ENCODE measurements at places on chromosomes 16 and 17.

DNA sequence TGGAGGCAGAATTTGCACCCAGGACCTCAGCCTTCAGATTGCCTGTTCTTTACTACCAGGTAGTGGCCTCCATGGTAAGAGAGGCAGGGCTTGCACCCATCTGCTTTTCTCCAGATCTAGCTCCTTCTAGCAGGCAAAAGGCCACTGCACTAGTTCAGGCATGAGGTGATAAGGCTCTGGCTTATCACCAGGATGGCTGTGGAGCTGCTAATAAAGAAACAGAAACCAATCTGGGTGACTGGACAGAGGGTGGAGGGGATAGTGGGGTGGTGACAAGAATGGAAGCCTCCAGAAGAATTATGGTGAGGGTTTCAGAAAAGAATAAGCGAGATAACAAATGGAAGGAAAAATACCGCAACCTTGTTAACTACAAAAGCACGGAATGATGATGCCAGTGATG, 15.5 kb upstream of the SUPT4H1 start:
- no peak for DNase-seq

- DNase-seq, result no peak
Observed at GRCh38 chr16:85524365-85524629, 88.8 kb upstream of the GSE1 start.

DNA sequence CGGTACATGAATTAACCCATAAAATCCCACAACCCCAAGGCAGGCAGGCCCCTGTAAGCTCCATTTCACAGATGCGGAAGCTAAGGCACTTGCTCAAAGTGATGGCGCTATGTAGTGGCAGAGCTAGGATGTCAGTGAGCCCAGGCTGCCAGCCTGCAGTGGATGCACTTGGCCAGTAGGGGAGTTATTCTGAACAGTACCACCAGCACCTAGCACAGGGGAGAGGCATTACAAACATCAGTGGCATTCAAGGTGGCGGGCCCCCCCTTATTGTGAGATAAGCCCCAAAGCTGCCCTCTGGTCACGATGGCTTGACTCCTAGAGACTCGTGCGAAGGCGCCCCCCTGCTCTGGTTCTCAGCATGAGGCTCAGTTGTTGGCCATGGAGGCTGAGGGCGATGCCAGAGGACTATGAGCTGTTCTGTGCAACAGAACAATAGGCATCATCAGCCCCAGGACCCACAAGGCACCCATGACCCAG, 33.8 kb downstream of the GTF3C1 start:
- peak; percentile 37 for DNase-seq

GRCh38 chr17:44079877-44080821, 9.6 kb downstream of the G6PC3 start:
- DNase-seq, result no peak

GRCh38 chr17:20922128-20922670, 120.6 kb downstream of the USP22 start:
- no peak for DNase-seq

DNA sequence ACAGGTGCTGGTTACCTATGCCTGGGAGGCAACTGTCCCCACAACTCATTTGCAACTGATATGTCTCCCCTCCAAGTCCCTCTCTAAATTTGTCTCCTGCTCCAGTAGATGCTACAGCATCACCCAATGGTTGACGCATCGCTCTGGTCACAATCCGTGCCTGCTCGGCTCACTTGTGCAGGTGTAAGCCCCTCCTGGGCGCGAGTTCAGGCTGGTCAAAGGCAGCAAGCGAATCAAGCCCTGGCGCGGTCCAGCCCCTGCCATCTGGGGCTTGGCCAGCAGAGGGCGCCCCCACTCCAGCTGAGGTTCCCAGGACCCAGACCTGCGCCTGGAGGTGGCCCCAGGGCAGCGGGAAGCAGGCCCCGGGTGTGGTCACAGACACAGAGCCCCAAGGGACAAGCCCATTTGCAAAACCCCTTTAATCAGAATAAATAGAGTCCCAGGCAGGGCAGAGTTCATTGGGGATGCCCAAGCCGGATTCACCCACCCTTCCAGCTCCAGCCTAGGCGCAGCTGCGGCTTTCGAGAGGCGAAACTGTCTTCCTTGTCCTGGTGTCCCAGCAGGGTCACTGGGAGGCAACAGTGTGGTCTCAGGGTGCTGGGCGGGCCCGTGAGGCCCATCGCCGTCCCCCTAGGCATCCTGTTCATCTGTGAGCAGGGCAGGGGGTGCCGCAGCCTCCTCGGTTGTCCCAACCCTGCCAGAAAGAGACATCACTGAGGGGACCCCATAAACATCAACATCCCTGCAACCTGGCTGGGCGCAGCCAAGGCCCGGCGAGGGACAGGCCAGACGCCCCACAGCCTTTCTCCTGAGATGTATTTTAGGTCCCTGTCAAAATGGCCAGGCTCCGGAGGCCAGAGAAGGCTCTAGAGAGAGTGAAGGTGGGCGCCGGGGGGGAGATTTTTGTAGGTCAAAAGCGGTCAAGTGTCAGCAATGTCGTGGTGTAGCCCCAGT, 15.8 kb downstream of the TMC6 start:
- peak; percentile 89 for DNase-seq

- DNase-seq, result no peak
Observed at GRCh38 chr16:23175651-23176050, 6.9 kb upstream of the SCNN1G start.

- DNase-seq, result no peak
Observed at GRCh38 chr17:76234354-76234679, 6.0 kb downstream of the RNF157 start.

DNA sequence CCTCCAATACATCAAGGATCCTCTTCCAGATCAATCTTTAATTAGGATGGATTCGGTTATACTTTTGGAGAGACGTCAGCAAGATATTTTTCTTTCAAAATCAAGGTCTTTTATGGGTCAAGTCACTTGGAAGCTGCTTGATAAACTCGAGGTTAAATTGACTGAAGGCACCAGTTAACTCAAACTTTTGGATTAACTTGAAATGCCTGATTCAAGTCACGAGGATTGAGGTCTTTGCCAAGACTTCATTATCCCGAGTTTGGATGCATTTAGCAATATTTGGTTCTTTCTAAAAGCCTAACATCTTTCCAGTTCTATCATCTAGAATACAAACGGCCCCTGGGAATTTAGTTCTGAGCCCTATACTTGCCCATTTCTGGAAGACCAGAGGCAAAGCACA, 82.9 kb downstream of the MYH11 start:
- no peak for DNase-seq

GRCh38 chr16:81513204-81514040, 68.8 kb downstream of the CMIP start:
- DNase-seq, result no peak

All from activated CD4-positive, alpha-beta T cell treated with anti-CD3 and anti-CD28 coated beads, Interleukin-2, amount 50 U/mL, for 48 hours (primary cell).